ENCODE measurements at places on chromosomes 12 and 14. TPM values are rescaled to one million over a fixed set of nuclear protein-coding genes. Genes with fewer than 3 reads are reported as not detected.
A peak's percentile ranks its signal among the peaks of the same experiment; 100 is the strongest.

The COX8C gene
- not detected for total RNA-seq

GRCh38 chr12:46699986-46700385 is 125.8 kb downstream of the SLC38A4 start:
- DNase-seq, result no peak

The PARPBP gene
- total RNA-seq, result 1.8 TPM

GRCh38 chr12:93322784-93323183 is 54.9 kb upstream of the NUDT4 start:
- no peak for DNase-seq

DNA sequence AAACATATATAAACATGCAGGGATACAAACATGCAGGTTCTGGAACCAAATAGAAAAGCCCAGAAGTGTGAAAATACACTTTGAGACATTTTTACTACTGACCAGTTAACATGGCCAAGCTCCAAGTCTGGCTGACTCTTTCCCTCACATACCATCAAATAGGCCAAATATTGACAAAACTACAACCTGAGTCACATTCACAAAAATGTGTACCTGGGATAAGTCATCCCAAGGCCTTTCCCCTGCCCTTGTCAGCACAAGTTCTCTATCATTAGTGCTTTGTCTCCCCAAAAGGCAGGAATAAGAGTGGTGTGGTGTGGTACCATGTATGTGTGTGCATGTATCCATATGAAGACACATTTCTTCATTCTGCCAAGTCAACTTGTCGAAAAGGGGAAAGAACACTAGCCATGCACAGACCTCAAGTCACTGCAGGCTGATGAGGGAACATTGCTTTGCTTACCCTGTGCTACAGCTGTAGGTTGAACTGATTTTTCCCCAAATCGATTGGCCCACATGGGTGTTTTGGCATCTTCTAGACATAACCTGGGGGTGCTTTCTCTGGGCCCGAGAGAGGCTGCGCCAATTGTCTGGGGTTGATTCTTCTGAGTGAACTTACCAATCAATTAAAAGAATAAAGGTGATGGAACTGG is 14.9 kb downstream of the HOXC4 start:
- no peak for DNase-seq

DNA sequence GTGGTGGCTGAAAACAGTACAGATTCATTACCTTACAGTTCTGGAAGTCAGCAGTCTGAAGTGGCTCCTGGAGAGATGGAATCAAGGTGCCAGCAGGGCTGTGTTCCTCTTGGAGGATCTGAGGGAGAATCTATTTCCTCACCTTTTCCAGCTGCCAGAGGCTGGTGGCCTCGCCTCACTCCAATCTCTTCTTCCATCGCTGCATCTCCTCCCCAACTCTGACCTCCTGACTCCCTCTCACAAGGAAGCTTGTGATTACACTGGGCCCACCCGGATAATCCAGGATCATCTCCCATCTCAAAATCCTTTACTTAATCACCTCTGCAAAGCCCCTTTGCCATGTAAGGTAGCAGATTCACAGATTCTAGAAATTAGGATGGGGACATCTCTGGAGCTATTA is 11.4 kb upstream of the NCOR2 start:
- no peak for DNase-seq

The SMIM41 gene
- total RNA-seq, result 5.7 TPM

The NID2 gene
- 26.4 TPM for total RNA-seq

The XRCC3 gene
- total RNA-seq, result 2.0 TPM

- no peak for DNase-seq
These were observed 22.4 kb upstream of the GALNT16 start for GRCh38 chr14:69237584-69237983.

The PRH2 gene
- 1.4 TPM for total RNA-seq

The ETV6 gene
- total RNA-seq, result 35.2 TPM

- DNase-seq, result no peak
These were observed 170.9 kb upstream of the RTL1 start for GRCh38 chr14:101074196-101075024.

GRCh38 chr12:95115641-95116040 is 42.2 kb upstream of the NR2C1 start:
- no peak for DNase-seq

- no peak for DNase-seq
These were observed 51.8 kb upstream of the NUAK1 start for GRCh38 chr12:106190581-106190980.

DNA sequence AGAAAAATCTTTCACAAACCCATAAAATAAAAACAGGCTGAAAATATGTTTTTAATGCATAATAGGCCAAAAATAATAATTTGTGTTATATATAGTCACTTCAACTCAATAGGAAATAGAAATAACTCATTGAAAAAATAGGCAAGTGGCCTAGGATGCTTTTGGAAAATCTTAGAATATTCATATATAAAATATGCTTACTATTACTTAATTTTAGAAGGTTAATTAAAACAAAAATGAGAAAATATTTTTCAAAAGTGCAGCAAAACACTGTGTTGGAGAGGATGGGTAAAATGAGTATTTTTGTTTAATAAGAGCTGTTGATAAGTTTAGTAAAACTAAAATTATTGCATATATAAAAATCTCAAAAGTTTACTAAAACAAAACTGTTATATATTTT is 308.0 kb upstream of the ATXN7L3B start:
- DNase-seq, result no peak

DNA sequence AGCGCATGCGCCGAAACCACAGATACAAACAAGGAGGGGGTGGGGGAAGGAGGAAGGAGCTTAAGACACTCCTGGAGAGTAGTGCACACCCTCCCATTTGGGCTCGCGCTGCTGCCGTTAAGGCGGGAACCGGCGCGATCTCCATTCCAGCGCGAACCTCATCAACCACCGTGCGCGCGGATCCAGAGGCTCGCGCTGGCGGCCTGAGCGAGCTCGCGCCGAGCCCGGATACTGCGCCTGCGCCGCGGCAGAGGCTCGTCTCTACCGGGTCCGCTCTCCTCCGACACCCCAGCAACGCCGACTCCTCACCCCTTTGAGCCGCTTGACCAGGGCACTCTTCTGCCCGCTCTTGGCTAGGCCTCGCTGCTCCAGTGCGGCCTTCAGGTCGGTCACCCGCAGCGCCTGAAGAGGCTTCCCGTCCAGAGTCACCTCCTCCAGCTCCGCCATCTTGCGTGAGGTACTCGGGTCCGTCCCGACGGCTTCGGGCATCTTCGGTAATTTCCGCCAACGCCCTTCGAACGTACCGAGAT is at the start of gene ACIN1:
Gene ACIN1, minus strand, starts transcription at position 471 of the 530 bp plus-strand sequence. Its CDS starts 24 bp downstream, at position 447.
- peak; percentile 90 for DNase-seq

- DNase-seq, result no peak
These were observed 81.5 kb upstream of the MYF6 start for GRCh38 chr12:80625901-80626300.

The SLC5A8 gene
- not detected for total RNA-seq

DNA sequence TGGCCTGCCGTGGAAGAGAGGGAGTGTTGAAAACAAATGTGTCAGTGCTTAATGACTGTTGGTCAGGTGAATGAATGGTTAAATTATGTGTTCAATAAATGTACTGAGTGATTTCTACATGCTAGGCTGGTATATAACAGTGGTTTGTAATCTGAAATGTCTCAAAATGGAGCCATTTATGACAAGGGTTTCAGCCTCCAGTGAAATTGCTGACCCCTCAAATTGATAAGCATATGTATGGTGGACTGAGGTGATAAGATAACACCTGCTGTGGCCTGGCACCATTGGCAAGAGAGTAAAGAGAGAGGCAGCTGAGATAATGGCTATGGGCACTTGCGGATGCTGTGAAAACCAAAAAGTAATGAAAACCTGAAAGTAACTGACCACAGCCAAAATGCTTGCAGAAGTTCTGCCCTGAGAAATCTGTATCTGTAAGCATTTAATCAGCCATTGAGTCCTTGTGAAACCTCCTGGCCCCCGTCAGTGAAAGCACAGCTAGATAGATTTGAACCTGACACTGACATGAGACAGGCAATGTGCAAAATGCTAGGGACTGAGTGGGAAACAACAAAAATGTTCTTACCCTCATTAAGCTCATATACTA is 1.4 kb upstream of the BCAT1 start:
- DNase-seq, result no peak
